ENCODE measurements at places on chromosomes 16 and 17.

DNA sequence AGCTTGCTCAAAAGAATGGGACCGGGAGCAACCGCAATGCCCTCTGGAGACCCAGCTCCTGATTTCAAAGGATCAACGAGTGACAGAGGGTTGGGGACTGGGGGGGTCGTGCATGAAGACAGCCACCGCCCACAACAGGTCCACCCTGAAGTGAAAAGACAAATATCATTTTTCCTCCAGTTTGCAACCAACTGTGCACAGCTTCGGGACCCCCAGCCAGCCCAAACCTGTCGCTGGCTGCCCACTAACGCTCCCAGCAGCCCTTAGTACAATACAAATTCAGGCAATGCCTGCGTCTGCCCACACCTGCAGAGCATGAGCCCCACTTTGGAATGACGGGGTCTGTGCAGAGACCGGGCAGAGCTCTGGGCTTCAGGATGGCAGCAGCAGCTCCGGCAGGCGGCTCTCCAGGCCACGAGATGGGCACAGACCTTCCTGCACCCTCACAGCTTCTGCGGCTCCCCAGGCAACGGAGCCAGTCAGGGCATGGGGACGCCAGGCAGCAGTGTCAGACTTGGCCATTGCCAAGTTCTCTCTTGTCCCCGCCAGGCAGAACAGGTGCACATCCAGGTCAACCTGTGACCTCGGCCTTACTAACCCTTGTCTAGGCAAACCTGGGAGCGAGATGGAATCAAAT is 60.1 kb downstream of the TBC1D16 start:
- DNase-seq = no peak

DNA sequence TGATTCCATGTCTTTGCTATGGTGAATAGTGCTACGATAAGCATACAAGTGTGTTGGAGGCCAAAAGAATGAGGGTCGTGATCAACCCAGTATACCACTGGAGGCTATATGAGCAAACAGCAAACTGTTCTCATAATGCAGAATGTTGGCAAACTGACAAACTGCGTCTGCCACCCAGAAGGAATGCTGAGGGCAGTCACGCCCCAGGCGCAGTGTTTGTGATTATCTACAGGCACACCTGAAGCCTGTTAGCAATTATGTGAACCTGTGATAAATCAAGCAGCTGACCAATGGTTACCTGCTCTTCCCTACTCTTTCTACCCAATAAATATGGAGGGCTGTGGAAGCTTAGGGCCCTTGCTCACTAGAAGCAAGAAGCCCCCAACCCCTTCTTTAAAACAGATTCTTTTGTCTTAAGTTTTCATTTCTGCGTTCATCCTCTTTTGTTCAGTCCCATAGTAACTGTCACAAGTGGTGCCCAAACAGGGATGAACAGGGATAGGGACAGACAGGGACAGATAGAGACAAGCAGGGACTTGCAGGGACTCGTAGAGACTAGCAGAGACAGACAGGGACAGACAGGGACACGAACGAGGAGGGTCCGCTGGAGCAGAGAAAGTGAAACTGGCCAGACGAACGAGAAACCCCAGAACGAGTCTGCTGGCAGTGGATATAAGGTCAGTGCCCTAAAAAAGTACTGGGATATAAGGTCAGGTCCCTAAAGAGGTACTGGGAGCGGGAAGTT is 25.1 kb downstream of the CD300LG start:
- DNase-seq = no peak

DNA sequence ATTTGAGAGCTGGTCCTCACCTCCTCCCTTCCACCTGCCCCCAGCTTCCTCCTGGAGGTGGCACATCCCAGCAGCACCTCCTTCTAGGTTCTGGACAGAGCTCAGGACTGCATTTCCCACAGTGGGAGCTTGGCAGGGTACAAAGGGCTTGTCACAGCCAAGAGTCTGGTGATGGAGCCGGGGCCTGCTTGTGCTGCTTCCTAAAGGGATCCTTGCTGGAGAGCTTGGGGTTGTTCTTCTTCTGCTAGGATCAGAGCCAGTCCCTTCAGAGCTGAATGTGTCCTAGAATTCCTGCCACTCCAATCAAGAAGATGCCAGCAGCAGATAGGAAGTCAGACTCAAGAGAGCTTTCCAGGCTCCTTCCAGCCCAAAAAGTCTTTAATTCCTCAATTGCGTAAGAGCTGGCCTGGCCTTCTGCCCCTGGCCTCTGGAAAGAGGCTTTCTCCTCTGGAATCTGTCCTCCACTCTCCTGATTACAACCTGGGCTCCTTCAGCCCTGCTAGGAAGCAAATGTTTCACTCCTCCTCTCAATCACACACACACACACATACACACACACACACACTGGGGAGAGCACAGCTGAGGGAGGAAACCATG is 4.4 kb downstream of the CD300E start:
- no peak for DNase-seq

GRCh38 chr16:9092282-9092977 is 986 bp downstream of the HAPSTR1 start:
- no peak for DNase-seq

GRCh38 chr17:80393961-80394360 is 21.0 kb upstream of the ENDOV start:
- no peak for DNase-seq

DNA sequence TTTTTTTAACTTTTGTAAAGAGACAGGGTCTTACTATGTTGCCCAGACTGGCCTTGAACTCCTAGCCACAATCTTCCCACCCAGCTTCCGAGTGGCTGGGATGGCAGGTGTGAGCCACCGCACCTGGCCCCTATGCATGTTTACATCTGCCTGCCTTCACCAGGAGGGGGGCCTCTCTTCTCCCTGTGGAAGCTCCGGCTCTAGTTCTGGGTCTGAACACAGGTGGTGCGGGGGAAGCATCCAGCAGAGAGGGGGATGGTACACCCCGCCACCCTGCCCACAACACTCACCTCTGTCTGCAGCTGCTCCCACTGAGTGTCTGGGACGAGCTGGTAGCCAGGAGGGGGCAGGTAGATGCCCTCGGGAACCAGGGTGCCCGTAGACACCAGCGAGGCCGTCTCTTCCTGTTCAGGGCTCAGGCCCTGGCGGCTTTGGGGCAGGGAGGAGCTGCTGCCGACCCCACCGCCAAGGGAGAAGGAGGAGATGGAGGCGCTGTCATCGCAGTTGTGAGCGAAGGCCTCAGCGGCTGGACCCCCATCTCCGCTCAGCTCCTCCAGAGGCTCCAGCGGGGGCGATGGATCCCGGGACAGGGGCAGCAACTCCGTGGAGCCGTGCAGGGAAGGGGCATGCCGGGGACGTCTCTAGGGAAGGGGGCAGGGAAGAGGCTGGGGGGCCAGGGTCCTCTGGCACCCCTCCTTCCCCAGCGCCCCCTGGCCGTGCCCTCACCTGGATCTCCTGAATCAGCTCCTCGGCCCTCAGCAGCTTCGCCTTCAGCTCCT is 10.9 kb downstream of the RABEP2 start:
- DNase-seq = peak; percentile 96

GRCh38 chr17:14098246-14098645 is 28.9 kb downstream of the COX10 start:
- DNase-seq = peak; percentile 13

GRCh38 chr17:42104264-42104663 is 6.0 kb upstream of the ZNF385C start:
- DNase-seq = no peak

- DNase-seq = no peak
These were observed 594 bp upstream of the CARHSP1 start for GRCh38 chr16:8869212-8869987.

GRCh38 chr16:19315889-19316433 is 30.4 kb downstream of the CLEC19A start:
- DNase-seq = no peak

DNA sequence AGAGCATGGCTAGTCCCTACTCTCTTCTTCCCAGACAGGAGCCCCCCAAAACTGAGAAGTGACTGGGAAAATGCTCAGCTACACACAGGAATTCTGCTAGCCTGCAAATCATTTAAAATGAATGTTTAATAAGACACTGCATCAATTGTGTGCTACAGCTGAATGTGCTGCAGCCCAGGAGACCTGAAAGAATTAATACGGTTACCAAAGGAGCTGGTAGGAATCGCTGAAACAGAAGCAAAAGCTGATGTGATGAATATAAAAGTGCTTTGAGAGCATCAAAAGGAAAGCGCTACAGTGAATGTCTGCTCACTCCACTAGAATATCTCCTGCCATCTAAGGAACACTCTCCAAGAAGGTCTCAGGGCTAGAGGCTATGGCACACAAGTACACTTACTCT is 3.7 kb downstream of the GRIN2A start:
- DNase-seq = no peak

DNA sequence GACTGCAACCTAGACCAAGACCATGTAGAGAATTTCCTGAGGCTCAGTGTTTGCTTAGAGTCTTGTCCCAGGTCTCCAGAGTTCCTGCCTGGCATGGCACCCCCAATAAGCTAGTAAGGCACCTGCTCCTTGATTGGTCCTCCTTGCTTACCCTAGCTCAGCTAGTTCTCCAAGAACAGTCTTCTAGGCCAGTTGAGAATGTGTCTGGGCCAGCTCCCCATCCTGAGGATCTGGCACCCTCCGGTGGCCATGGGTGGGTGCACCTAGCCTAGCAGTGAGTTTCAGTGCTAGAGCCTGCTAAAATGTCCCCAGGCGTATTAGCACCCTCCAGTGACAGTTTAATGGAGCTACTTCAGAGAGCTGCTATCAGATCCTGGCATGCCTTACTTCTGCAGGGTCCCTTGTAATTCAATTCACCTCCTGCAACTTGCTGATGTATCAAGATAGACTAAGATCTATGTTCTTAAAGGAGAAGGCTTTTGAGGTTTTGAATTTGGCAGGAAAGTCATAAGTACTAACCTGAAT is 44.4 kb upstream of the MED13 start:
- peak; percentile 37 for DNase-seq

- DNase-seq = no peak
These were observed 6.5 kb downstream of the ORC6 start for GRCh38 chr16:46695937-46696336.

DNA sequence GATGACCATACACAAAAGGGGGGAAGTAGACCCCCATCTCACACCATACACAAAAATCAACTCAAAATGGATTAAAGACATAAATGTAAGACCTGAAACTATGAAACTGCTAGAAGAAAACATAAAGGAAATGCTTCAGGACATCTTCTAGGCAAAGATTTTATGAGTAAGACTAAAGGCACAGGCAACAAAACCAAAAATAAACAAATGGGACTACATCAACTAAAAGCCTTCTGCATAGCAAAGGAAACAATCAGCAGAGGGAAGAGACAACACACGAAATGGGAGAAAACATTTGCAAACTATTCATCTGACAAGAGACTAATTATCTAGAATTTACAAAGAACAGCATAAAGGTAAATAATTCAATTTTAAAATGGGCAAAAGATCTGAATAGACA is 152.1 kb downstream of the AXIN2 start:
- DNase-seq = no peak

DNA sequence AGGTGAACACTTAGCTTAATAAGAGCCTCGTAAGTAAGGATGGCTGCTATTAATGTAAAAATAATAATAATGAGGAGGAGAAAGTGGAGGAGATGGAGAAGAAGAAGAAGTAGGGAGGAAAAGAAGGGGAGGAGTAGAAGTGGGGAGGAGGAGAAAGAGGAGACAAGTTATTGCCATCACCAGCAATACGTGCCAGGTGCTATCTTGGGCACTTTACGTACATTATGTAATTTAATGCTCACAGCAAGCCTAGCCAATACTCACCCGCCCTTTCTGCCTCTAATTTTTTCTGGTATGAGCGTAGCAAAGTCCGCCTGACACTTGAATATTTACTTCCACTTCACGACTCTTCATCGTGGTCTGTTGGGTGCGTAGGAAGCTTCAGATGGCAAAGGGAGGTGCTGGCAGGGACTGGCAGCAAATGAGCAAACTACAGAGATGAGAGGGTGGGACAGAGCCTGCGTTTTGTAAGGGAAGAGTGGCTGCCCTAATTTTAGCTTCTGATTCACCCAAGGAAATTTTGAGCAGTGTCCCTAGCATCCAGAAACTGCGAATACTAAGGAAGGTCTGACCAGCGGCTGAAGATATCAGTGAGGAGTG is 42.1 kb upstream of the CDH13 start:
- no peak for DNase-seq

GRCh38 chr16:67723151-67723910 is 4.2 kb upstream of the GFOD2 start:
- DNase-seq = no peak

DNA sequence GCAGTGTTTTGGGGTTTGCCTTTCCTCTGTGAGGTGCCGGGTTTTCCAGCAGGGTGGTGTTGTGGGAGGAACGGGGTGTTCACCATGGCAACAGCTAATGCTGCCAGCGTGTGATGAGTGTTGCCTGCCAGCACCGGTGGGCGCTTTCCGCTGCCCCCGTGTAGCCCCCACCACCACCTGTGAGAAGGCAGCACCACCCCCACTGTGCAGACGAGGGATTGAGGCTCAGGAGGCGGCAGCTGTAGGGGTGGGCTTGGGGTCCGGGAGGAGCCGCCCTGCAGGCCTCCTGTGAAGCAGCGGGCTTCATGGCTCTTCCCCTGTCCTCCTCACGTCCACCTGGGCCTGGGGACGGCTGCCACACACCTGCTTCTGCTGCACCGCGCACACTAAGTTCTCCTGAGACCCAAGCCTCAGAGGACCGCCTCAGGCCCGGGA is 5.2 kb downstream of the RAB40C start:
- no peak for DNase-seq

Data from NCI-H510A (cell line).